ENCODE measurements at places on chromosomes 1 and 21.

- no peak for DNase-seq
Measured at GRCh38 chr1:200437556-200438203, 27.8 kb upstream of the ZNF281 start.

DNA sequence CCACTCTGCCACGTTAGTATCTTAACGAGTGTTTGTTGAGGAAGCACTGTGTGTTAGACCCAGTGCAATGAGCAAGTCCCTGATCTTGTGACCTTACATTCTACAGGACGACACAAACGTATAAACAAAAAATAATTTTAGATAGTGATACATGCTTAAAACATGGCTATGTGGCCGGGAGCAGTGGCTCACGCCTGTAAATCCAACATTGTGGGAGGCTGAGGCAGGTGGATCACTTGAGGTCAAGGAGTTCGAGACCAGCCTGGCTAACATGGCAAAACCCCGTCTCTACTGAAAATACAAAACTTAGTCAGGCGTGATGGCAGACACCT, 19.6 kb downstream of the MTX1 start:
- DNase-seq, result no peak

- no peak for DNase-seq
Measured at GRCh38 chr1:55724551-55725325, 509.6 kb upstream of the USP24 start.

DNA sequence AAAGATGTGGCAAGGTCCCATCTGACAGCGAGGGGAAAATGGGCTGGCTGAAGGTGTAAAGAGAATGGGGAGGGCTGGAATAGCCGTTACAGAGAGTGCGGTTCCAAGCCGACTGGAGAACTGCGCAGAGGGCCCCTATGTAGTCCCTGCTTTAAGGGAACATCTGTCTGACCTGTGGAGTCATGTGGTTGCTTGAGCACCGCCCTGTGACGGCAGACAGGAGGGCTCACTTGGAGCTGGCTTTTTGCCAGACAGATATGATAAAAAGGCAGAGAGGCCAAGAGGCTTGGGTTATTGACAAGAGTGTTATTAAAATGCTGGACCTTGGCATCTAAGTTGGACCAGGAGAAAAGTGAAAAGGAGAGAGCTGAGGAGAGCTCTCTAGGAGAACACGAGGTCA, 5.9 kb upstream of the PTPRF start:
- no peak for DNase-seq

DNA sequence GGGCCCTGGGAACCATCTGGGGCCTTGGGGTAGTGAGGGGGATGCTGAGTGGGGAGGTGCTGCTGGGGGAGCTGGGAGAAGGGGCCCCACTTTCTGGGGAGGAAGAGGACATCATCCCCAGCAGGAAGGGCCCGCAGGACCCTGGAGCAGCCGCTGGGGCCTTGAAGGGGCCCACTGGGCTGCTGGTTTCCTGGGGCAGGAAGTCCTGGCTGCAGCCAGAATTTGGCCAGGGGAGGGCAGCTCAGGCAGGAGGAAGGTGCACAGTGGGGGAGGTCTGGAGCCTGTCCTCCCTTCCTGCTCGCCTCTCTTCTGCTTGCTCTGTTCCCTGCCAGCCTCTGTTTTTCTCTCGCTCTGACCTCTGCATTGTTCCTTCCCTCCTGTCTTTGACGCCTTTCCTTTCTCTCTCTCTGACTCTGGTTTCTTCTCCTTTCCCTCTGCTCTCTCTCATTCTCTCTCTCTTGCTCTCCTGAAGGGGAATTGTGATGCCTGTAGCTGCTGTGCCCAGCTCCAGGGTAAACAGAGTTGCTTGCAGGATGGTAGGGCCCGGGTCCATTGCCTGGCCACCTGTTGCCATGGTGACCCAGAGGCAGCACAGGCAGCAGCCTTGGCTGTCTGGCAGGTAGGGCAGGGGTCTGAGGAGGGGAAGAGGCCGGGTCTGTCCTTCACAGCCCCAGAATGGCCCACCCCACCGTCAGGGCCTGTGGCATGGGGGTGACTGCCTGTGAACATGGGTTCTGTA, 23.9 kb downstream of the ACOT11 start:
- DNase-seq, result no peak
